ENCODE measurements at places on chromosomes 12 and 14.

- no peak for DNase-seq
Observed at GRCh38 chr12:92362785-92363184, 217.1 kb upstream of the BTG1 start.

- DNase-seq, result no peak
Observed at GRCh38 chr12:40692765-40693206, 547 bp downstream of the CNTN1 start.

- no peak for DNase-seq
Observed at GRCh38 chr12:97876780-97877179, 414.2 kb downstream of the RMST start.

GRCh38 chr12:71641390-71641789 is 22.3 kb downstream of the ZFC3H1 start:
- DNase-seq, result no peak

GRCh38 chr12:80702889-80703805 is 4.3 kb upstream of the MYF6 start:
- DNase-seq, result no peak

GRCh38 chr12:5988659-5989116 is 43.6 kb upstream of the ANO2 start:
- peak; percentile 75 for DNase-seq

- no peak for DNase-seq
Observed at GRCh38 chr14:47044841-47045240, 393.3 kb upstream of the RPL10L start.

DNA sequence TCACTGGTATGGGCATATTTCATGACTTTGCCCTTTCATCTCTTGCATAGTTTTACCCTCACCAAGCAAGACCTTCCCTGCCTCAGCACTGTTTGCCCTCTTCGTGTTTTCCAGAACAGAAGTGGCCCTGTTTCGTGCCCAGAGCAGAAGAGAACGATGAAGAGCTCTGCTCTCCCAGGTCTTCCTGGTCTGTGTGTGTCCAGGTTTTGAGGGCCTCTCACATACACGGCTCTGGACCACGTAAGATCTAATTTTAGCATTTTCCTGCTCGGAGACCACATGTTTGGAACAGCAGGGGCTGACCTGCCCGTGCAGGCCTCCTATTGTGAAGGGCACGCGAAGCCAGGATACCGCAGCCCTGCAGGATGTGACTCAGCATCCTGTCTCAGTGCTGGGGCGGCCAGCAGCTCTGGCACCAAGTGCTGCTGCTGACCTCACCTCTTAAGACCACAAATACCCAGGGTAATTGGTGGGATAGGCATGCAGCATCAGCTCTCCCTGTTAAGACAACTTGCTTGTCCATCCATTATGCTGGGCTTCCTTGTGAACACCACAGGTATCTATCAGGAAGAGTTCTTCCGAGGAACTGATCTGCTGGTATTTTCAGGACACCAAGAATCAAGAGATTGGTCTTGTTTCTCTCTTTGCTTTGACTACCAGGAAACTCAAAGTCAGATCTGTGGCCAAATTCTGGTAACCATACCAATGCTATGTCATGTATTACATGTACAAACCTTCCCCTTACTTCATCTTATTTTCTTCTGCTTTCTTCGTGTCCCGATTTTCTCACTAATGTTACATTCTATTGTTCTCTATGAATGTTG is 19.0 kb downstream of the SSH1 start:
- peak; percentile 72 for DNase-seq

DNA sequence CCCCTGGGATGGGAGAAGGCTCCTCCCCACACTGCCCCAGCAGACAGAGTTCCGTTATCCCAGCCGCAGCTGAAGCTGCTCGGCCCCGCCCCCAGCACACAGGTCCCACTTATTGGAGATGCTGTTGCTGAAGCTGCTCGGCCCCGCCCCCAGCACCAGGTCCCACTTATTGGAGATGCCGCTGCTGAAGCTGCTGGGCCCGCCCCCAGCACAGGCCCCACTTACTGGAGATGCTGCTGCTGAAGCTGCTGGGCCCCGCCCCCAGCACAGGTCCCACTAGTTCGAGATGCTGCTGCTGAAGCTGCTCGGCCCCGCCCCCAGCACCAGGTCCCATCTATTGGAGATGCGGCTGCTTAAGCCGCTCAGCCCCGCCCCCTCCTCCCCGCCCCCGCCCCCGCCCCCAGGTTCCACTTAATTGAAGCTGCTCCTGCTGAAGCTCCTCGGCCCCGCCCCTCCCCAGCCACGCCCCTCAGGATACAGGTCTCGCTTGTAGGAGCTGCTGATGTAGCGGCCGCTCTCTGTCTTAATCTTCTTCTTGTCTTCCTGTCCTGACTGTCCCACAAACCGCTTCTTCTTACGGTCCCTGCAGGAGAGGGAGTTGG is 12.0 kb downstream of the CFAP73 start:
- DNase-seq, result no peak

DNA sequence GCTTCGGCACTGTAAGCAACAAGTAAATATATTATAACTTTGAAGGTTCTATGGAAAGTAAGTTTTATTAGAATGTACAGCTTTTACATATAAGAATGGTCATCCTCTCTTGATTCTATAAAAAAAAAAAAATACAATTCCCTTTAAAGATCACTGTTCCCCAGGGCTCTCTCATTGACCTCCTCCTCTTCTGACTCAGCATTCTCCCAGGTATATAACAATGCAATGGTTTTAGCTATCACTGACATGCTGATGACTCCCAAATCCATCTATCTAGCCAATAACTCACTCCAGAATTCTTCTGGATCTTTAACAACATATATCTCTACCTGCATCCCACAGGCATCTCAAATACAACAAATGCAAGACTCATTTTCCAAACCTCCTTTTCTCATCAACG is 62.7 kb downstream of the EEA1 start:
- DNase-seq, result no peak

DNA sequence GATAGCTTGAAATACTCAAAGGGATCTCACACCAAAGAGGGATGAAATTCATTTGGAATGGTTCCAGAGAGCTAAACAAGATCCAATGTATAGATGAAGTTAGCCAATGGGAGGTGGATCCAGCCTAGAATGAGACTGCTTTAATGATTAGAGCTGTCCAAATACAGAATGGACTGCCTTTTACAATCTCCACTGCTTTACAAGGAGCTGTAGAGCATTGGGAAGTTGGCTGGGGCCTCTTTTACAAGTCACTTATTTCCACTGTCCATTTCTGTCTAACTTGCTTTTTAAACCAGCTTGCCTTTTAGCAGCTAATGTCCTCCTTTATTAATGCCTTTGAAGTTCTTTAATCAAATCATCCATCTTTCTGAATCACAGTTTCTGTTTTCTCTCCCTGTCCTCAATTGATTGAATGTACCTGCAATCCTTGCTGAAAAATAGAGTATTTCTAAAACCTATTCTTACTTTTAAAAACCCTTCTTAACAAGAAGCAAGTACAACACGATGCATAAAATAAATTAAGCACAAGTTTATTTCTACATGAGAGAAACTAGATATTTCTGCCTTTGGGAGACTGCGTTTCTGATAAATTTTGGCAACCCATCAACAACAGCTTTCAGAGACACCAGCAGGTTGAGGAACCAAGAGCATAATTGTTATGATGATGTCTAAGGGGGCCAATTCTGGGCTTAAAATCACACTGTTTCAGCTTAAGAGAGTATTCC is 3.4 kb upstream of the ATP2A2 start:
- no peak for DNase-seq

DNA sequence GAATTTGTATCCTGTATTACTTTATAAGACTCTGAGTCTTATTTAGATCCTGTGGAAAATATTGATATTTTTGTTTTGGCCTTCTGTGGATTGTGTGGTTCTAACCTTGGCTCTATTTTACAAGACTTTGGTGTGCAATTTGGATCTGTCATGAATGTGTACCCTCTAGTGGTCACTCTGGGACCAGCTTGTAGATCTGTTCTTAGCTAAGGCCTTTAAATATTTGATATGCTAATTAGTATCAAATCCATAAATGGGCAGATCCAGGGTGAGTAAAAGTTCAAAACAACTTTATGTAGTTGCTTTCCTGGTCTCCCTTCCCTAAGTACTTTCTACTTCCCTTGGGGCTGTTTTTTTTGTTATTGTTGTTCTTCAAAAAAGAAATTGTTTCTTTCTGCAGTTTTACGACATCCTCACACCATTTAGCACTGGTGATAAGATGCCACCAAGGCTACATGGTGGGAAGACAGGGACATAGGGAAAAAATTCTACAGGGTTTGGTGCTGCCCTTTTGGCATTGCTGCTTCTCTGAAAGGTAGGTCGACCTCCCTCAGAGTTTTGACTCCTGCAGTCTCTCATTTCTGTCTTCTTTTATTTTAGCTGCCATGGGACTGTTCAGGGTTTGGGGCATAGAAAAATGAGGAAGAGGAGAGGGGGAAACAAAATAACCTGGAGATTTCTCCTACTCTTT is 238.5 kb downstream of the GPHN start:
- no peak for DNase-seq

Measured in stimulated activated CD4-positive, alpha-beta T cell treated with anti-CD3 and anti-CD28 coated beads, Interleukin-4, amount 100 ng/mL, for 24 hours (primary cell).